MCF 10A (cell line): ENCODE measurements at places on chromosomes 4 and X.
A peak's percentile ranks its signal among the peaks of the same experiment; 100 is the strongest.

DNA sequence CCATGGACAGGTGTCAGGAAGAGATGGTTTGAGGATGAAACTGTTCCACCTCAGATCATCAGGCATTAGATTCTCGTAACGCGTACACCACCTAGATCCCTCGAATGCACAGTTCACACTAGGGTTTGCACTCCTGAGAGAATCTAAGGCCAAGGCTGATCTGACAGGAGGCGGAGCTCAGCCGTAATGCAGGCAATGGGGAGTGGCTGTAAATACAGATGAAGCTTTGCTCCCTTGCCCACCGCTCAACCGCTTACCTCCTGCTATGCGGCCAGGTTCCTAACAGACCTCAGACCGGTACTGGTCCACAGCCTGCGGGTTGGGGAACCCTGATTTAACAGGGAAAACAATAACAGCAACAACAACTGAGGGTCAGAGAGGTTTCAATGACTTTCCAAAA, 2.0 kb upstream of the TEC start:
- no peak overlapping the region for H3K27ac ChIP-seq
- DNase-seq: no peak
- H3K4me3 ChIP-seq: no peak overlapping the region
- H3K27me3 ChIP-seq: no peaks in the 10 kb centered on the region
- no peaks in the 10 kb centered on the region for H3K36me3 ChIP-seq

DNA sequence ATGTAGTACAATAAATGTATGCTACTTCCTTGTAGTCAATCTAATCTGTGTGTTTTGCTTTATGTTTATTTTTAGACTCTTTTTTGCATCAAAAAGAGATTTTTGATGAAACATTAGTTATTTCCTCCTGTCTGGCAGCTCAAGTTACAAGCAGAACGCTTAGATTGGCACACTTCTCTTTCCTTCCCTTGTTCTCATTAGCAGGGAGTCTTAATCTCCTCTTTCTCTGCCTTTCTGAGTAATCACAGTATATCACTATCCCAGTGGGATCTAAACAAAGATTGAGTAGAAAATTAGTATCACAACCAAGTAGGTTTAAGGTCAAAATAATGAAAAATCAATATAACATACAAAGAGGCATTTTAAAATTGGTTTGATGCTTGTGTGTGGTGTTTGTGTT, 1192.6 kb downstream of the C4orf33 start:
- H3K36me3 ChIP-seq: no peaks in the 10 kb centered on the region
- no peak for DNase-seq
- no peak overlapping the region for H3K27ac ChIP-seq
- no peaks in the 10 kb centered on the region for H3K27me3 ChIP-seq
- no peak overlapping the region for H3K4me3 ChIP-seq

- DNase-seq: no peak
- no peaks in the 10 kb centered on the region for H3K27me3 ChIP-seq
- no peak overlapping the region for H3K27ac ChIP-seq
Observed at GRCh38 chr4:103842076-103842475, 122.3 kb upstream of the TACR3 start.

GRCh38 chr4:165678936-165679325, 194.1 kb upstream of the TLL1 start:
- no peaks in the 10 kb centered on the region for H3K27me3 ChIP-seq
- no peak overlapping the region for H3K4me3 ChIP-seq
- H3K36me3 ChIP-seq: no peaks in the 10 kb centered on the region
- peaks cover 21% of the 10 kb centered on the region for H3K4me1 ChIP-seq
- no peak overlapping the region for H3K27ac ChIP-seq
- no peak for DNase-seq

GRCh38 chrX:115639334-115639880, 78.4 kb downstream of the PLS3 start:
- H3K4me3 ChIP-seq: no peak overlapping the region
- H3K27ac ChIP-seq: no peak overlapping the region
- no peak for DNase-seq
- H3K36me3 ChIP-seq: peaks cover 81% of the 10 kb centered on the region
- H3K4me1 ChIP-seq: no peaks in the 10 kb centered on the region

DNA sequence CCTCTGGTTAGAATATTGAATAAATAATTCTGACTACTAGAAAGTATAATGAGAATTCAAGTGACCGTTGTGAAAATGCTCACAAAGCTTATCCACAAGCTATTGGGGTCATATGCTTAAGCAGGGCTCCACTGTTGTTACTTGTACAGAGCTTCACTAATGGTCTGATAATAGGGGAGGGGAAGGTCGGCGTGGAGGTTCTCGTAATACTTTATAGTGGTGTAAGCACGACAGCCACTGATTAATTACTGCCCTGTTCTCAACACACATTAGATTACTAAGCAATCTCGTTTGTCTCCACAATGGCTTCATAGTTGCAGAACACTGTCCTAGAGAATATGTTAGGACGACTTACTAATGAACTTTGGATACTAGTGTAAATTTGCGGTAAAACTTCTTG, 11.6 kb downstream of the UNC5C start:
- H3K4me3 ChIP-seq: no peak overlapping the region
- DNase-seq: no peak
- no peaks in the 10 kb centered on the region for H3K4me1 ChIP-seq

- H3K27me3 ChIP-seq: no peaks in the 10 kb centered on the region
- H3K27ac ChIP-seq: peak overlapping the region; percentile 91
- no peak for DNase-seq
- H3K4me3 ChIP-seq: peak overlapping the region; percentile 86
Observed at GRCh38 chr4:105707782-105708180, 708 bp downstream of the INTS12 start.

DNA sequence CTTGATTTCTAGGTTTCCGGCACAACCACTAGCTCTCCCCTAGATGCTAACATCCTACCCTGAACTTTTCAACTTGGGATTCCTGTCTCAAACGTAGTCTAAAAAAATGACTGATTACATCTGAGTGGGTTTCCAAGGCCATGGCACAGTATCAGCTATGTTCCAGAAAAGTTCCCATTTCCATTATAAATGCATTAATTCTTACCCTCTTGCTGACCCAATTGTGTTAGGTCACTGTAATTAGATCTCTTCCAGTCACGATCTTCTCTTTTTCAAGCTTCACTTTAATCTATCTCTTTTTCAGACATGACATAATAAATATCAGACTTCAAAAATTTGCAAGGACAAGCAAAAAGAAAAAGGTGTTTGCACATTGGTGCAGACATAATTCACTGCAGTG, 50.6 kb upstream of the PDE5A start:
- H3K27me3 ChIP-seq: no peaks in the 10 kb centered on the region
- H3K36me3 ChIP-seq: no peaks in the 10 kb centered on the region
- no peak overlapping the region for H3K4me3 ChIP-seq
- peaks cover 17% of the 10 kb centered on the region for H3K4me1 ChIP-seq

DNA sequence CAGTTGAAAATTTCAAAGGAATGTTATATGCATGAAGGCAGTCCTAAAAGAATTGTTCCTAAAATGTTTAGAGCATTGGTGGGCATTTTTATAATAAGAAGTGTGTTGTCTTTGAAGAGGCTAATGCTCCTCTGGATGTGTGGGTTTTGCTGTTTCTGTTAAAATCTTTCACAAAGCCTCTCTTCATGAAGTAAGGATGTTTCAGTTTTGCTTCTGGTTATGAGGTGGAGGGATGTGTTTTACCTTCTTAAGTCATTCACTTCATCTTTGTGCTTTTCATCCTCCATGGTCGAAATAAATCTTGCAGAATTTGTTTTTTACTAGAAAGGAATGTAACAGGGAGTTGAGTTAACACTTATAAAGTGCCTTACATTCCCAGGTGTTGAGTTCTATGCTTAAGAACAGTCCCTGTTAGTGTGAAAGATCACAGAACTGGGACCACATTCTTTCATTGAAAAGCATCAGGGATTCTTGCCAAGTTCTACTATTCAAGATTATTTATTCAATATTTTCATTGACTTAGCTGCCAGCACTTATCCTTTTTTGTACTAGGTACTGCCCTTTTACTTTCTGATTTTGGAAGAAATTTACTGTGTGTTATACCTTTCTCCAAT, 21.1 kb downstream of the FHIP1A start:
- peak overlapping the region; percentile 15 for H3K27ac ChIP-seq
- peaks cover 6% of the 10 kb centered on the region for H3K36me3 ChIP-seq
- peaks cover 57% of the 10 kb centered on the region for H3K4me1 ChIP-seq
- no peak overlapping the region for H3K4me3 ChIP-seq
- DNase-seq: no peak
